ENCODE measurements at places on chromosomes 5 and 9. TPM values are rescaled to one million over a fixed set of nuclear protein-coding genes. Genes with fewer than 3 reads are reported as not detected.

Gene LCN9
- total RNA-seq, result not detected

Gene GCNT4
- not detected for total RNA-seq

Gene SPACA9
- total RNA-seq, result 4.0 TPM

Gene DRD1
- total RNA-seq, result not detected

Gene ZNF354C
- total RNA-seq, result 3.2 TPM

Gene PIP5K1B
- total RNA-seq, result not detected

Gene MAMDC2
- total RNA-seq, result 0.05 TPM

Gene FAM120AOS
- 39.4 TPM for total RNA-seq

Gene CRHBP
- 0.53 TPM for total RNA-seq

Gene CTXN3
- total RNA-seq, result not detected

Gene SLC23A1
- total RNA-seq, result not detected

Gene CER1
- not detected for total RNA-seq

Gene PCDHB6
- total RNA-seq, result 10.6 TPM

Gene DNAH5
- total RNA-seq, result 0.30 TPM

Gene SEC61B
- total RNA-seq, result 73.2 TPM

Gene LIFR
- total RNA-seq, result 5.8 TPM

Gene CARD6
- total RNA-seq, result 1.2 TPM

Gene C9orf40
- total RNA-seq, result 7.7 TPM

Data from A375 (cell line).